COLO829 (cell line): ENCODE measurements at places on chromosomes 4 and X.

DNA sequence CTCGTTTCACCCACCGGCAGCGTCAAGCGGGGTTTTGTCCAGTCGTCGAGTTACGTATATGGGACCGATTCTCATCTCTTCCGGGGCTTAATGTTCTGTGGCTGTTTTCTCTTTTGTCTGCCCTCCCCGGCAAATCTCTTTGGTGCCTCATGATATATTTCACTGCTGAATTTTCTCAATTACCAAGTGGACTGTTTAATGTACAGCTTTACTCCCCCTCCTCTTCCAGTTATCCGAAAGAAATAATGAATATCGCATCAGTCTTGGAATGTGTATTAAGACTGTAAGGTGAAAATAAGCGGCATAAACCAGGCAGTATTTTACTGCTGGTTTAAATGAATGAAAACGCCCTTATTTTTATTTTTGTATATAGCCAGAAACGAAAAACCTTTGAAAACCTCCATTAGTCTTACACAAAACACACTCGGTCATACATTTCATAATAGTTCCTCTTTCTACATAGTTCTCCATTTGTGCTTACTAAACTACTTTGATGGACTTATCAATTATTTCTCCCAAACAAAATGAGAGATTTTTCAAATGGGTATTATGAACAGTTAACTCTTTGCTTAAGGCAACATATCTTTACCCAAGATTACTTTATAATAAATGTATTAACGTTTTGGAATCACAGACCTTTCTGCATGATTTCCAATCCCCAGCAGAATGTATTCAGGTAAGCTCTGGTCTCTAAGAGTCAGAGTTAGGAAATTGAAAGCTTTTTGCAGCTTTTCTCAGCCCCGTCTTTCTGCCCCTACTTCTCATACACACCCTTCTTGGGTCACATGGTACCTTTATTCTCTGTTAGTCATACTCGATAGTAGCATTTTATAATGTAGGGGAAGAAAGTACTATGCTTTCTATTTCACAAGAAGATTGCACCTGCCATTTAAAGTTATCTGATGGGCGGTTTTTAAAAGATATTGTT is 979 bp downstream of the RP2 start:
- no peak for DNase-seq

DNA sequence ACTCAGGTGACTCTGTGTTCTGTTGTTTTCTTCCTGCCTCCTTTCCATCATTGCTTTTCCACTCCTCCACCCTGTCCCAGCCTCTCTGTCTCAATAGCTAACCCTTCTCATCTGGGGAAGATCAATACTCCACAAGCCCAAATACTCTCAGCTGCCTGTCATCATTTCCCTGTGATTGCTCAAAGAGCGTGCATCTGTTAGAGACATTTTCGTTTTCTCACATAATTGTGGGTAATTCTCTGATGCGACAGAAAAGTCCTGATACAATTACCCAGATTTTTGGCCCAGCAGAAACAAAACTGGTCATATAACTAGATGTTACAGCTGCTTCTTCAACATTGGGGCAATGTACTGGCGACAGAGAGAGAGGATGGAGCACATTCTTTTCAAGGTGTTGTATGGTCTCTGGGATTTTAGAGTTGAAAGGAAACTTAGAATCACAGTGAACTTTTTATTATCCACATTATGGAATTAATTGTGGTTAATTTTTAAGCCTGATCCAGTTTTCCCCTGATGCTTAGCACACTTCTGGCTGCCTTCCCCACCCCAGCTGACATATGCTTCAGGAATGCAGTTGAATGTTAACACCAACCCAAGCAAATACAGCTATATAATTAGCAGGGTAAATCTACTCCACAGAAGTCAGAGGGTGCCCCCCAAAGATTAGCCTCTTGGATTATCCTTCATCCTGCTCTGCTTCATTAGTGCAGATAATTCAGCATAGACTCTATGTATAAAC is 171.4 kb upstream of the ANXA3 start:
- DNase-seq: no peak

DNA sequence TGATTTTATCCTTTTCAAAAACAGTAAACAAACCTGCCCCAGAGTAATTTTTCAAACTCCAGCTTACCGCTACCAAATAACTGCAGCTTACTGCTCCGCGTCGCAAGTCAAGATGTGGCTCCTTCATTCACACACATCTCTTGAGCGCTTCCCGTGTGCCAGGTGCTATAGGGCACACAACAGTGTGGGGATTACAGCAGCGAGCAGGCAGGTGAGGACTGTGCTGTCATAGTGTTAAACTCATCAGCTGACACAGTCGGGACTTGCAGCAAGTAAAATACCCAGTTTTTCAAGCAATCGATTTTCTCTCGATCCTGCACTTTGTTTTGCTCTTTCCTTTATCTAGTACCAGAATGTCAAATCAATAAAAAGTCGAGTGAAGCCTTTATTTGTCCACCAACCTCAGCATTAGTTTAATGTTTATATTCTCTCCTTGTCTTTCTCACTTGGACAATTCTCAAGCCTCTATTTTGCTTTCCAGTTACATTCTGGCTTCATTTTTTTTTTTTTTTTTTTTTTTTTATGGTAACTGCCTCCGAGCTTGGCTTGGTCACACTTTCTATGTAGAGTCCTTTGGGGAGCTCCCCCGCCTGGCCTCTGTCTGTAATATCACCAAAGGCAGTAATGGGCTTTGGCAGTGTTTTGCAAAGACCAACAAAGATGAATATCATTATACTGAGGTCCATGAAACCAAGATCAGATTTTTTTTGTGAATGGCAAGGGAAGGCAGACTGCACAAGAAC is 8.3 kb upstream of the ASB5 start:
- peak; percentile 85 for DNase-seq

DNA sequence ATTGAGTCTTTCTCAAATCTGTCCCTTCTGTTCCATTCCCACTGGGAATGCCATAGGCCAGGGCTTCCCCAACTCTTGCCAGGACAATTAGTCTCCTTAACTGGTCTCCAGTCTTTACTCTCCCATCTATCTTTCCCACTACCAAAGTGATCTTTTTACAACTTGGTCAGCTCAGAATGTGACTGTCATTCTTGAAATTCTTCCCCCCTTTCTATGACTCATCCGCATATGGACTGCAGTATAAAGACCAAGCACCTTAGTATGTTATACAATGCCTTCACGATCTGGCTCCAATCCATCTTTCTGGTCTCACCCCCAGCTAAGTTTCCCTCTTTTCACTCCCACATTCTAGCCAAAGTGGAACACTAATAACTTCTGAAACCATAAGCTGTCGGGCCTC is 383.8 kb downstream of the OPHN1 start:
- DNase-seq: no peak

- no peak for DNase-seq
Observed at GRCh38 chr4:62544428-62544827, 1344.3 kb downstream of the ADGRL3 start.

DNA sequence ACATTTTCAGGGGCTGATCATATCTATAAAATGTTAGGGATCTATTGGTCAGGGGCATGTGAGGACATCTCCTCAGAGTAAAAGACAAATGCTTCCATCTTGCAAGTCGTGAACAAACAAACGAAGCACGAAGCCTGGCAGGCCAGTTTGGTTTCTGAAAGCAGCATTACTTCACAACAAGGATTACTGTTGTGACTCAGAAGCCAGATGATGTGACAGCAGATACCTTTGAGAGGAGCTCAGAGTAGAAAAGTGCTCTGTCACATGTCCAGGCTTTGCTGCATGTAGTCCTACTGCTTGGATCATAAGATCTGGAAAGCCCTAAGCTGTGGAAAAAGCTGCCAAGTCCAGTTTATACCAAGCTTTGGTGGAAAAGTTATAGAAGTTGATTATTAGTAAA is 1827.2 kb downstream of the ARAP2 start:
- no peak for DNase-seq

DNA sequence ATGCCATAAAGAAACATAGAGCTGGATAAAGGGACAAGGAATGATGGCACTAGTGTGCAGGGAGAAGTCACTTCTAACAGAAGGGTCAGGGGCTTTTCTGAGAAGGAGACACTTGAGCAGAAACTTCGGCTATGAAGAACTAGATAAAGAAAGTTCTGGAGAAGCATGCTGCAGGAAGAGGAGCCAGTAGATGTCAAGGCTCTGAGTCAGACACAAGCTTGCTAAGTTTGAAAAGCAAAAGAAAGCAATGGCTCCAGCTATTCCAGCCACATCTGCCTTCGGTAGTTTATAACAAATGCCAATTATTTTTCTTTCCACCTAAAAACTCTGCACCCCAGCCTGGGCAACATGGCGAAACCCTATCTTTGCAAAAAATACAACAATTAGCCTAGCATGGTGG is 7.5 kb downstream of the NUDT6 start:
- no peak for DNase-seq

DNA sequence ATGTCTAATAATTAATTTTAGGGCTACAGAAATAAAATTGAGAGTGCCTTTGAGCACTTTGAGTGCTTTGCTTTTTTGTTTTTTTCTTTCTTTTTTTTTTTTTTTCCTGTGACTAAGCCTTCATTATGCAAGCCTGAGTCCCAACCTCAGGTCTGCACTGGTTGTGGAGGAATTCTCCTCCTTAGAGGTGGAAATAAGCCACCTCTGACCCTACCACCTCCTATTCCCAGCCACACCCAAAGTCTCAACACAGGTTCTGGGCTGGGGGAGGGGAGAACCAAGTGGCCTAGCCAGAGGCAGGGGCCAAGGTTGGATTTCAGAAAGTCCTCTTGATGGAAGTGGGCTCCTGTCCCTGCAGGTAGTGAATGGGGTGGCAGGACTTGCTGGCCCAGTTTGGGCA is 180.2 kb downstream of the ARAP2 start:
- no peak for DNase-seq
